Bronchus fibroblast of lung (primary cell): ENCODE measurements at places on chromosomes 6 and 20. TPM values are rescaled to one million over a fixed set of nuclear protein-coding genes. Genes with fewer than 3 reads are reported as not detected.

PPIL4 gene
- total RNA-seq = 12.6 and 19.5 TPM in 2 replicates

SLPI gene
- not detected in 2 replicates for total RNA-seq

POPDC3 gene
- 5.5 and 7.7 TPM in 2 replicates for total RNA-seq

RBPJL gene
- not detected in 2 replicates for total RNA-seq

DNAH8 gene
- not detected in 2 replicates for total RNA-seq

LRRC73 gene
- under 0.01 and 0.15 TPM in 2 replicates for total RNA-seq

ACTL10 gene
- 2.0 and 2.1 TPM in 2 replicates for total RNA-seq

BPIFA1 gene
- total RNA-seq = not detected in 2 replicates

MTHFD1L gene
- 42.2 and 48.0 TPM in 2 replicates for total RNA-seq

PPARD gene
- 36.3 and 36.7 TPM in 2 replicates for total RNA-seq

MPIG6B gene
- total RNA-seq = not detected in 2 replicates

TRAPPC3L gene
- not detected in 2 replicates for total RNA-seq

TXLNB gene
- total RNA-seq = 0.15 and 0.17 TPM in 2 replicates

CRIP3 gene
- total RNA-seq = not detected in 2 replicates

HBS1L gene
- 64.2 and 71.2 TPM in 2 replicates for total RNA-seq

CDH22 gene
- total RNA-seq = not detected in 2 replicates

BTNL2 gene
- not detected in 2 replicates for total RNA-seq

FAM184A gene
- 0.17 and 0.45 TPM in 2 replicates for total RNA-seq

MEP1A gene
- not detected in 2 replicates for total RNA-seq

RRAGD gene
- under 0.01 and 0.17 TPM in 2 replicates for total RNA-seq

SIRPD gene
- total RNA-seq = not detected in 2 replicates

FAM209B gene
- not detected in 2 replicates for total RNA-seq

MLN gene
- total RNA-seq = not detected in 2 replicates

CLDN20 gene
- total RNA-seq = not detected in 2 replicates

HLA-DPB1 gene
- 4.0 TPM in 1 of 2 replicates, not detected in the other for total RNA-seq

ABHD16B gene
- not detected in 2 replicates for total RNA-seq

MBOAT1 gene
- 7.0 and 8.2 TPM in 2 replicates for total RNA-seq

RSPH4A gene
- 0.17 TPM in 1 of 2 replicates, not detected in the other for total RNA-seq

MROH8 gene
- 0.67 and 0.89 TPM in 2 replicates for total RNA-seq

PAK5 gene
- under 0.01 TPM in 1 of 2 replicates, not detected in the other for total RNA-seq

TSBP1 gene
- not detected in 2 replicates for total RNA-seq

SLC22A1 gene
- under 0.01 TPM in 1 of 2 replicates, not detected in the other for total RNA-seq

GPLD1 gene
- total RNA-seq = 0.15 and 0.17 TPM in 2 replicates

SLC18B1 gene
- total RNA-seq = 3.6 and 3.9 TPM in 2 replicates

WFDC12 gene
- total RNA-seq = not detected in 2 replicates

DEFB124 gene
- total RNA-seq = not detected in 2 replicates
